Fibroblast of mammary gland (primary cell): ENCODE measurements at places on chromosomes 2 and 18.
A peak's percentile ranks its signal among the peaks of the same experiment; 100 is the strongest.

DNA sequence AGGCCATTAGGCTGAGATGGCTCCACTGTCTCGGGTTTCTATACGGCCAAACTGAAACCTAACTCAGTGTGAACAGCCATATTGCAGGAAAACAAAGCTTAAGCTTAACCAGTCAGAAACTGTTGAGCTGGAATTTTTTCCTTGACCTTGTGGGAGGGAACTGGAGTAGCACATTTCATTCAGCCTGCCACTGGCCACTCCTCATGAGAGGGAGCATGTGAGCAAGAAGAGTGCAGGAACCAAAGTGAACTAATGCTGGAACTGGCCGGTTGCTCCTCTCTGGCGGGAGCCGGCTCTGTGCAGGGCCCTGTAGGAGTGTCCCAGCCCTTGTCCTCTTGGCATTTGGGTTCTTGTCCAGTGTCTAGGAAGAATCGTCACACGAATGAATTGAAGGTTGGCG is 5.9 kb upstream of the POLE4 start:
- DNase-seq, result no peak

DNA sequence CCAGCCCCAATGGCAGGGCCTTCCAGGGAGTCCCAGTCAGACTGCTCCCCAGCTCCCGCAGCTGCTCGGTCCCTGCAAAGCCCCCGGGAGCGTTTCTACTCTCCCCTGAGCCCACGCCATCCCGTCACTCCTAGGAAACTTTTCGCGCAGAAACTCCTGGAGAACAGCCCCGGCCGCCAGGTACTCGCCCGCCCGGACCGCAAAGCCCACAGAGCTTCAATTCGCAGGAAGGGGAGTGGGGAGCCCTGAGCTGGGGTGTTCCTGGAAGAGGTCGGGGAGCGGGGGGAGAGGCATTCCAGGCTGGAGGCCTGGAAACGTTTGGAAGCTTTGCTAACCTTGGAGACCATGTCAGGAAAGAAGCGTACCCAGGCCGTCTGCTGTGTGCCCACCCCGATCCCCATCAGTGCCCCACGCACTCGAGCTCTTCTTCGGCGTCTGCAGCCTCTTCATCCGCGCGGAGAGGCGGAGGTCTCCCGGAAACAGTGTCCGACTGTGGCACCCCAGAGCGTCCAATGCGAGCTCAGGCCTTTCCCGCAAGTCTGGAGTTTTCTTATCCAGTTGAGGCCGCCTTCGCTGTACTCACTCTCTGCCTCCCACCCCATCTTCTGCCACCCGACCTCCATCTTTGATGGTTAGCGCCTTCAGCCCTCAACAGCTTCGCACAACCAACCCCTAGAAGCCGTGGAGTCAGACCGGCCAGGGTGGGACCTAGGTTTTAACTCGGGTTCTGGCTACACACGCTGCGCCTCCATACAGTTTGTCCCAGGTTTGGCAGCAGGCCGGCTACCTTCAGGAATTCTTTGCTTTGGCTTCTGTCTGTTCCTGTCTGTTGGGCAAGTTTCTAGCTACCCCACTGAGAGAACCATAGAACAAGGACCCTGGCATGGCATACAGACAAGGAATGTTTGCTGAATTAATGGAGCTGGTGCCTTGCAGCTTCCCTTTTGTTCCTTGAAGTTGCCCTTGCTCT is 3.7 kb downstream of the PCGF1 start:
- no peak for DNase-seq

- DNase-seq, result peak; percentile 69
These were observed 123.3 kb upstream of the RND3 start for GRCh38 chr2:150610670-150611279.

DNA sequence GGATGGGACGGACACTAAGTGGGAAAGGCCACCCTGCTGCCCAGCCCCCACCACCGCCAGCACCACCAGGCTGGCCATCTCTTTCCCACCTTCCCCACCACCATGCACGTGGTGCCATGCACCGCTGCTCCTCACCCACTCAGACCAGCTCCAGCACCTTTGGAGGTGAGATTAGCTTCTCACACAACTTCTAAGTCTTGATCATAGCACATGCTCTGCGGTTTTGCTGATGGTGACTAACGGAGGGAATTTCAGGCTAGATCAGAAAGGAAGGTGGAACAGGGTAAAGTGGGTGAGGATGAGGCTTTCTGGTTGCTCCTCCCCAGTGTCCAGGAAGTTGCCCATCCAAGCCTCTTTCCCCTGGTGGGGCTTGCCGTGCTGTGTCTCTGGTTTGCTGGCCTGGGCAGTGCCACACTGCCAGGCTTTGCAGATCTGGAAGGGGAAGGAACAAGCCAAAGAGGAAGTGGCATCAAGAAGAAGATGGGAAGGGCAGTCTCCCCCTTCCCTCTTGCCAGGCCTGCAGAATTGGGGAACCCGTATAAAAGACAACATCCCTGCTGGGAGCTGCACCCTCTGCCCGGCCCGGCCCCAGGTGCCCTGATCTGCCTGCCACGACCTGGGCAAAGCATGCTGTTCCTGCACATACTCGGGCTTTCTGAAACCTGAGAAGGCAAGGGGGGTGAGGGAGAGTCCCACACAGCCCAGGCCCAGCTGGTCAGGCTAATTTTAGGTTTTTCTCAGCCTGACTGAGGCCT is 44.3 kb upstream of the CAB39 start:
- DNase-seq, result peak; percentile 29

- no peak for DNase-seq
These were observed 16.2 kb upstream of the APOB start for GRCh38 chr2:21059885-21060610.

DNA sequence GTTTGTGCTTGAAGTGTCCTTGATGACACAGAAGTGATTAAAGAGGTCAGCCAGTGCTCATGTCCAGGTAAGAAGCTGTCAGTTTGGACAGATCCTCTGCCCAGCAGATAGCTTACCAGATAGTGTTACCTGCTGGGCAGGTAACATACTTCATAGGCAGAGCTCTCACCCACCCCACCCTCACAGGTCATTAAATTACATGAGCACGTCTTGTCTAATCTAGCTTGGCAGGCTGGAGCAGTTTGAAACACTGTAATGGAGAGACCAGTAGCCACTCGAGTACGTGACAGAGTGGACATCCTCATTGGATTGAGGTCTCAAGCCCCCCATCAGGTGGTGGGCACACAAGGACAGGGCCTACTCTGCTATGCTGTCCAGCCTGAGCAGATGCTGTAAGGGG is 27.1 kb downstream of the TTC32 start:
- no peak for DNase-seq

DNA sequence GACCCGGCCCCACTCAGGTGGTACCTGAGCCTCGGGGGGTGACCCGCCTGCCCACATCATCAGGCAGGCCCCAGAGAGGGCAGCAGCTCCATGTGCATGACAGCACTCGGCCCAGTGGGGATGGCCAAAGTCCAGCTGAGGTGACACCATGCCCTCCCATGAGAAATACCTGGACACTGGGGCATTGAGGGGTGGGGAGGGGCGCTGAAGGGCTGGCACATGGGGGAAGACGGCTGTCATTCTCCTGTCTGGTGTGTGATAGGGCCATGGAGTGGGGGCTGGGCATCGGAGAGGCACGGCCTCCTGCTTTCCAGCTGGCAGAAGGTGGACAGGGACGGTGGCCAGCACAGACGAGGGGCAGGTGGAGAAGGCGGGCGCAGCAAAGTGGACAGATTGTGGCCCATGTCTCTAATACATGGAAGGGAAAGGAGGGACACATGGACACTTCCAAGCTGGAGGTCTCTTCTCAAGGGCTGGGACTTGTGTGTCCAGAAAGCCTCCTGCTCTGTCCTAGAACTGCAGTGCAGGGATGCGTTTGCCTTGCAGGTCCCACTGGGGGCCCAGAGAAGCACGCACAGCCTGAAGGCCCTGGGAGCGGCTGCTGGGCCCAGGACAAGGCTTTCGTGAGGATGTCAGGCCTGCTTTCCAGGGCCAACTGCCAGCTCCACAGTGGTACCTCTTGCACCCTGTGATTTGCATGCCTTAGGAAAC is 302.2 kb downstream of the NDUFA10 start:
- no peak for DNase-seq

DNA sequence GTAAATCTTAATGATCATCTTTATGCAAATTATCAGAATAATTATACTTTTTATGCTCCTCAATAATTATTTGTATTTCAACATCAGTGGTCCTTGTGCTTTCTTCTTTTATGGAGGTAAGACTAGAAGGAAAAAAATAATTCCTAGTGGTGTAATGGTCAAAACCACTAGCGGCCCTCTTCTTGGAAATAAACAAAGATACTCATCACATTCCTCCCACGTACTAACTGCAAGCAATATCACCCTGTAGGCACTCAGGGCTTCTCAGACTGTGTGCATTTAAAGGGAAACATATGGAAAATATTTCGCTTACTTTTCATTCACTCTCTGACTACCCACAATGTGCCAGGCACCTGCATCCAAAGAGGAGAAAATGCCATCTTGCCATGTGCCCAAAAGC is 263.7 kb downstream of the DOK6 start:
- no peak for DNase-seq

- DNase-seq, result peak; percentile 53
These were observed 136.8 kb downstream of the NEDD4L start for GRCh38 chr18:58180738-58181353.

DNA sequence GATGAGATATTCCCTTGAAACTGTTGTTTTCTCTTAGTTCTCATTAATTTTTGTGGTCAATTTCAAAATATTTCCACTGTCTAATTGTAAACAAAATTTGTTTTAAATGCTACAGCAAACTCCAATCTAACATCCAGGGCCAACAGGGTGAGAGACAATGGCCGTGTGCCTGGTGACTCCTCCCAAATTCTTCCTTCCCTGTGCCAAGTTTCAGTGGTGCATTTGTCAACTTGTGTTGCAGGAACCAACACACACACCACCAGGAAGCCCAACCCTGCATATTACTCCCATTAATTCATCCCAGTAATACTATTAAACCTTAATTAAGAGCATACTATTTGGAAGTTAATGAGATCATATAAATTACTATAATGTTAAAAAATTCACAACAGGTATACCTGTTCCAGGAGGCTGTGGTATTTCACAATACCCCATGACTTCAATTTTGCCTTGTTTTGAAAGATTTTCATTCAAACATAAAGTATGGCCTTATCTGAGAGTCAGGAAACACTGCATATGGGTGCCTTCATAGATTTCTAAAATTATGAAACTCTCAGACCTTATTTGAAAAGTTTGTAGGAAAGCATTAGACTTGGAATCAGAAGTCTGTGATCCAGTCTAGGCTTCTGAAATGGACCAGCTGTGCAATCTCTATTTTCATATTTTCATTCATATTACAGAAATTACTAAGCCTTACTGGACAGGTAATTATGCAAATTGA is 1.1 kb downstream of the SERPINB2 start:
- DNase-seq, result peak; percentile 14

DNA sequence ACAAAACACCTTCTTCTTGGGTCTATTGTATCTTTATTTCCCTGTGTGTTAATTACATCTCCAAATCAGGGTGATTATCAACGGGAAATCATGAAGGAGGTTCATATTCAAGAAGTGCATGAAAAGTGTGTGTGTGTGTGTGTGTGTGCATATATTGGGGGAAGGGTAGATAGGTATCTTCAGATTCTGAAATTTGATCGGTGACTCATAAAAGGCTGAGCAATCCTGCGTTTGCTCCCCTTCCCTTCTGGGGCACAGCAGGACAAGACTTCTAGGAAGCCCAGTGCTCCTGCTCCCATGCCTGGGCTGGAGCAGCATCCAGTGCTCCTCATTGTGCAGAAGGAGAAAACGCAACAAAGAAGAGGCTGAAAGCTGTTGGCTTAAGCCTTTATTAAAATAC is 25.8 kb downstream of the MC5R start:
- DNase-seq, result no peak

GRCh38 chr2:8684878-8685696 is 3.2 kb downstream of the ID2 start:
- DNase-seq, result no peak

DNA sequence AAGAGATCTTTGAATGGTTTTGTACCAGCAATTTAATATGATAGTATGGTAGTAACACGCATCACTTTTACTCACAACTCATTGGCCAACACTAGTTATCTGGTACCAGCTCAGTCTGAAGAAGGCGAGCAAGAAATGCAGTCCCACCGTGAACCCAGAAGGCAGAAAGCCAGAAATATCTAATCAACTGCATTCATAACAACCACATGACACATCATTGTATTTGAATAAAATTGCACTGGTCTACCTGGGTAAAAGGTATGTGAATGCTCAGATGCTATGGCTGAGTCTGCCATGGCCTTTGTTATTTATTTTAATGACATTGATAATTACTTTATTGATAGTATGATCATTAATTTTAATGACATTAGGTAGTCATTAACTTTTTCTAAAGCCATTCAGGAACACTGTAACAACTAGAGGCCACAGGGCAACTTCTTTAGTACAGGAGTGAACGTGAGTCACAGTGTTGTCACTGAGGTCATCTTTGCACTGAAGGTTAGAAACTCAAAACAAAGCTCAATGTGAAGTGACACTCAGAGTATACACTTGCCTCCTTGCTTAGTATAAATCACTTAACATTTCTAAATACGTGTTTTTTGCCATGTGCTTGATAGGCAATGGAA is 475.6 kb upstream of the TNP1 start:
- DNase-seq, result peak; percentile 27

DNA sequence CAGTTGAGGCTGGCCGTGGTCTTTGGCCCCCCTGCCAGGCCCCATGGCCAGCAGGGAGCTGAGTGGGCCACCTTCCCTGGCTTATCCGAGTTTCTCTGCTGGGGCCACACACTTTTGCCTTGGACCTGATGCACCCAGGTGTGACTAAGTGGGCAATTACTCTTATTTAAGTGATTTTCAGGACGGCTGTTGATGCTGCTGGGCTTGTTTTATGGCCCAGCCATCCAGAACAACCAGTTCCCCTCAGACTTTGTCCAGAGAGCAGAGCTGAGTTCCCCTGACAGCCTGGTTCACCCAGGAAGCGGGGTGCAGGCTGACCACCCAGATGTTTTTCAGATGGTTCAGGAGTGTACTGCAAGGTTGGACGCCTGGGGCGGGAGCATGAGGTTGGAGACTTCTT is 68.8 kb downstream of the GLI2 start:
- DNase-seq, result no peak
